ENCODE measurements at places on chromosomes 3 and 15.
A peak's percentile ranks its signal among the peaks of the same experiment; 100 is the strongest.

- no peak for DNase-seq
Measured at GRCh38 chr15:41631880-41632470, 28.2 kb upstream of the MGA start.

DNA sequence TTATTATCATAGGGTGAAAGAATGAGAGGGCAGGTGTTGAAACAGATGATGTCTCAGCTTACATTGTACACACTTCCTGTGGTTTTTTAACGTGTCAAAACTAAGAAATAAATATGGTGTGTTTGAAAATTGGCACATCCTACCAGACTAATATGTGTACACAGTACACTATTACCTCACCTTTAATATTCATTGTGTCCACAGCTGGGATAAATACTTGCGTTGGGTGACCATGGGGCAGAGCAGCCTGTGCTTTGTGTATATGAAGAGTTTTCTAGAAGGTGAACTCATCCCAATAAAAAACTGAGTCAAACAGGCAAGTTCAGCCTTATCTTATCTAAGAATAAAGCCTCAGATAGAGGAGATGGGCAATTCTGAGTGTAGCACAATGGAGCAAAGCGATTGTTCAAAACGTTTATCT, 17.3 kb downstream of the SUCNR1 start:
- DNase-seq, result no peak

GRCh38 chr3:122974764-122975162, 52.8 kb downstream of the SEMA5B start:
- DNase-seq, result no peak

GRCh38 chr15:63554337-63554927, 42.8 kb upstream of the FBXL22 start:
- no peak for DNase-seq

DNA sequence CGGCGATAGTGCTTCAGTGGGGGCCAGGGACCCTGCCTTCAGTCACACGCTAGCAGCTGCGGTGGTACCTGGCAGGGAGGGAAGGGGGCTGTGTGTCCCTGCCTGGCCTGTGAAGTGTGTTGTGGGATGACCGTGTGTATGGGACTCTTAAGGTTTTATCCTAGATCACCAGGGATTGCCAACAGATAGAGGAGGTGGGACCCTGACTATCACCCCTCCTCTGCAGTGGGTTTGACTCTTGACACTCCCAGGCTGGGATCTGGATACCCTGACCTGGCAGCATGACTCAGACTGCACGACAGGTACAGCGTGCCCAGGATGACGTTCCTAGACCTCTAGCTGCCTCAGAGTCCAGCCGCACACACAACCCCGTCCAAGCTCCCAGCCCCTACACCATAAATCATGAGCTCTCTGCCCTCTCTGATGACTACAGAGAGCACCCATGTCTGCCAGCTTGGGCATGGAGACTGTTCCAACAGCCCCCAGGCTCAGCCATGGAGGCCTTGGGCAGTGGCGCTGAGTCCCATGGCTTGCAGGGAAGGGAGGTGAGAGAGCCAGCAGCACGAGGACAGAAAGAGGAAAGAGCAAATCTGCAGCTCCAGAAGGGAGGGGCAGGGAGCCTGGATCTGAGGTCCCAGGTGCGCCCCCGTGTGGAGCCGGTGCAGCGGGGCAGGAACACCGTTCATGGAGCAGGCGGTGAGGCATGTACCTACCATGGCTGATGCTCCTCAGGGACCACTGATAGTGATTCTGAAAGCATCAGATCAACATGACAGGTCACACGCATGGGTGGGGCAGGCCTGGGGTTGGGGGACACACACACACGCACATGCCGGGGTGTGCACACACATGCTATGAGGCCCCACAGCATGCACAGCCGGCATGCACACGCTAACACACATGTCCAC, 71.0 kb downstream of the ADAMTS7 start:
- peak; percentile 25 for DNase-seq

GRCh38 chr3:188178293-188178936, 24.5 kb downstream of the LPP start:
- no peak for DNase-seq

- no peak for DNase-seq
Measured at GRCh38 chr3:191393146-191393545, 62.8 kb upstream of the UTS2B start.
